ENCODE measurements at places on chromosomes 5 and 9.
A peak's percentile ranks its signal among the peaks of the same experiment; 100 is the strongest.

GRCh38 chr9:96209407-96210271 is 92.3 kb downstream of the HSD17B3 start:
- DNase-seq = no peak

- DNase-seq = no peak
Measured at GRCh38 chr5:59125011-59125961, 542.4 kb downstream of the RAB3C start.

- no peak for DNase-seq
Measured at GRCh38 chr5:73985145-73985544, 359.1 kb downstream of the ARHGEF28 start.

- peak; percentile 61 for DNase-seq
Measured at GRCh38 chr9:34500623-34501267, 22.0 kb downstream of the ENHO start.

DNA sequence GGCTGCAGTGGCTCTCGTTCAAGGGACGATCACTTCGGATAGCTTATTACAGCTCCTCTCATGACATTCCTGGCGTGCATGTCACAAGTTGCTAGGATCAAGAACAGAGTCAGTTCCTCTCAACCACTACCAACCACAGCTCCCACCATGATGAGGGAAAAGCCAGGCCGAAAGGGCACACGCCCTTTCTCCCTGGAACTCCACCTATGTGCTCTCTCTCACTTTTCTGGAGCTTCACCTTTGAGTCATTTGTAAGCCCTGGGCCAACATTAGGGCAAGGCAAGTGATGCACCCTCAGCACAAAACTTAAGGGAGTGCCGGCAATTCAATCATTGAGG is 1.6 kb downstream of the SPACA9 start:
- DNase-seq = no peak

DNA sequence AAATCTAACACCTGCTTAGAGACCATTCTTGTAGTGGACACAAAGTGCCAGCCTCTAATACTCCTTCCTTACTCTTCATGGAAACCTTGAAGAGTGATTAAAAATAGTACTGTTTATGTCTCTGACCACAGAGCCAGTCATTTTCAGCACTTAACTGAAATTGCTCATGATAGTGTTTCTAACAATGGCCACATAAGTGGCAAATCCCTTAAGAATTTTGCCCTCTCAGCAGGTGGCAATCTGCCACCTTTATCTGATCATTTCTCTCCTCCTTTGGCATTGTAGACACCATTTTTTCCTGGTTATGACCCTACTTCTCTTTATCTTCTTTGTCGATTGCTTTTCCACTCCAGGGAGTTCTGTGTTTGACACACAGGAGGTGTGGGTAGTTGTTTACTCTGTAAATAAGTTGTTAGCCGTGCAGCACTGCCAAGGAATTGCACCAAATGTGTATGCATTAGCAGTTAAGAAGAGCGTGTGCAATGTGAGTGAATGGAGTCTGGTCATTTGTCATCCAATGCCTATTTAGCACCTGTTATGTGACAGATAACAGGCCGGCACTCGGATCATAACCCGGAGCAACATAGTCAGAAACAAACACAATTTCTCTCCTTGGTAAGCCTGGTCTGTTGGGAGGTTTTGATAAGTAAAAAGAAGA is 36.8 kb upstream of the STARD4 start:
- no peak for DNase-seq

- no peak for DNase-seq
Measured at GRCh38 chr9:4095484-4095883, 204.4 kb downstream of the GLIS3 start.

GRCh38 chr9:136711751-136712689 is at the start of gene DIPK1B:
TSS of gene DIPK1B (plus strand) at chr9:136712572. CDS start at chr9:136712666, 94 bp downstream.
- no peak for DNase-seq

DNA sequence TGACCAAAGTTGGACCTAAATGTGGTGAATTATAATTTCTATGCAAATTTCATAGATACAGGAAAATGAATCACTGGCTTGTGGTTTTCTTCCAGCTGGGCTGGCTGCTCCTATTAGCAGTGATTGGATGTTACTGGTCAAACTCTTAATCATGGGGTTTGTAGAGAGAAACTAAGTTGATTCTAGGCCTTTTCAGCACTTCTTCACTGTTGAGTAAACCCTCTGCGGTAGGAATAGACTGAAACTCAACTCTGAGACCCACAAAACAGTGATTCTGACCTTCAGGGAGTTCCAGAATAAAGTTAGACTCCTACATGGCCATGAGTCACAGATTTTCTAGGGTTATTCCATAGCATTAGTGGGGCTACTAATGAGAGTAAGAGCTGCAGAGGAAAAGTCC is 47.9 kb upstream of the FKTN start:
- no peak for DNase-seq

- DNase-seq = peak; percentile 21
Measured at GRCh38 chr5:40834391-40834848, 602 bp downstream of the RPL37 start.

GRCh38 chr9:12194731-12195130 is 498.5 kb upstream of the TYRP1 start:
- DNase-seq = no peak

- no peak for DNase-seq
Measured at GRCh38 chr5:175201393-175201792, 242.6 kb downstream of the DRD1 start.

- no peak for DNase-seq
Measured at GRCh38 chr5:164433106-164433870, 927.9 kb downstream of the MAT2B start.

- DNase-seq = no peak
Measured at GRCh38 chr5:125298258-125298657, 551.8 kb upstream of the ZNF608 start.

GRCh38 chr5:69209602-69210001 is 20.2 kb downstream of the CENPH start:
- DNase-seq = no peak

DNA sequence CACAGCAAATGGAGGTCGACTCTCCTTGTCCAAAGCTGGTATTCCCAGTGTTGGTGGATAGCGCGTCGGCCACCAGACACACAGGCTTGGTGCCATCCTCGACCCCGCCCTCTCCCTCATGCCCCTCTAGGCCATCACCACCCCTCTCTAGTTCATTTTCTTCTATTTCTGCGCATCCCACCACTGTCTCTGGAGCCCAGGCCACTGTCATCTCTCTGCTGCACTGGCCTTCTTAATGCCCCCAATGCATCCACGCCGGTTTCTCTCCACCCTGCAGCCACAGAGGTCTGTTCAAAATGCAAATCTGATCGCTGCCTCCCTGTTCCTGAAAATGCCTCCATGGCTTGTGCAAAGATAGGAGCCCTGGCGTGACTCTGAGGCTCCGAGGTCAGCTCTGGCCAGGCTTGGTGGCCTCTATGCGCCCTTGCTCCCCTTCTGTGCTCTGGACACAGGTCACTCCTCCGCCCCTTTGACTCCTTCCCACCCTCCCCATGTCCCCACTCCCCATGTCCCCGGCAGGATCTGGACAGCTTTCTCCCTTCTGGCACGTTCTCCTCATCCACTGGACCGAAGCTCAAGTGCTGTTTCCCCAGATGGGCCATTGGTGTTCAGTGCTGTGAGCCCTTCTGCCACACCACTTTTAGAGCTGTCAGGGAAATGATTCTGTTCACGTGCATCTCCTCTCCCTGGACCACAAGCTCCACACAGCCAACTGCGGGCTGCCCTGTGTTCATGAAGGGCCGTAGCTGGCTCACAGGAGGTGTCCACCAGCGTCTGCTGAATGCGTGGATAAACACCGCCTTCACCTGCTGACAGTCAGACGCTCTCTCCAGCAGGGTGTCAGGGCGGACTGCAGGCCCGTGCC is 59.5 kb upstream of the RNF130 start:
- no peak for DNase-seq

DNA sequence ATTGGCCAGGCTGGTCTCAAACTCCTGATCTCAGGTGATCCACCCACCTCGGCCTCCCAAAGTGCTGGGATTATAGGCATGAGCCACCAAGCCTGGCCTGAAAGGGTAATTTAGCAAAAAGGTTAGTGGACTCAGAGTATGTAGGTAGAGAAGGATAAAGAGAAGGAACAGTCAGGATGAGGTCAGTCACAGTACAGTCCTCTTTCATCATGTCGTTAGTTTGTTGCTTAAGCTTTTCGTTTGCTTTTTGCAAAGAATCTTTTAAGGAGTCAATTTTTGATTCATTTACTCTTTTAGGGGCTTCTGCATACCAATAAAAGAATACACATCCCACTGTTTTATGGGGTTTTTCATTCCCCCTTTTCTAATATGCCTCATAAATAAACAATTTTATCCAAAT is 17.8 kb upstream of the GBGT1 start:
- no peak for DNase-seq

- no peak for DNase-seq
Measured at GRCh38 chr5:58666141-58666540, 83.3 kb downstream of the RAB3C start.

- peak; percentile 67 for DNase-seq
Measured at GRCh38 chr5:55172937-55173686, at the start of gene CDC20B. TSS of gene CDC20B (minus strand) at chr5:55173177. CDS start at chr5:55173000, 177 bp downstream.

- no peak for DNase-seq
Measured at GRCh38 chr9:79664375-79664831, 92.6 kb downstream of the TLE4 start.

DNA sequence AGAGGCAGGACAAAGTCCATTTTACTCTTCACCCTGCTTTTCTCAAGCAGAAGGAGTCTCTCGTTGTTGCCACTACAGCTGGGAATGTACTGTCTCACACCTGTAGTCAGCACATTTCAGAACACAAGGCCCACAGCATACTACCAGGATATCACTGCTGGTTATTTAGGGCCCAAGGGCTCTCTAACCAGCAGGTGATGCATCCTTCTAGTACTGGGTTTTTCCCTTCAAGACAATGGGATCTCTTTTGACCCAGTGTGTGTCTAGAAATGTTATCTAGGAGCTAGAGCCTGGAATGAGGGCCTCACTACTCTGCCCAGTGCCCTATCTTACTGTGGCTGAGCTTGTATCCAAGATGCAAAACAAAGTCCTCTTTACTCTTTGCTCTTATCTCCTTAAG is 235.1 kb upstream of the PRR16 start:
- no peak for DNase-seq

- DNase-seq = no peak
Measured at GRCh38 chr5:15577132-15577531, 77.2 kb downstream of the FBXL7 start.

DNA sequence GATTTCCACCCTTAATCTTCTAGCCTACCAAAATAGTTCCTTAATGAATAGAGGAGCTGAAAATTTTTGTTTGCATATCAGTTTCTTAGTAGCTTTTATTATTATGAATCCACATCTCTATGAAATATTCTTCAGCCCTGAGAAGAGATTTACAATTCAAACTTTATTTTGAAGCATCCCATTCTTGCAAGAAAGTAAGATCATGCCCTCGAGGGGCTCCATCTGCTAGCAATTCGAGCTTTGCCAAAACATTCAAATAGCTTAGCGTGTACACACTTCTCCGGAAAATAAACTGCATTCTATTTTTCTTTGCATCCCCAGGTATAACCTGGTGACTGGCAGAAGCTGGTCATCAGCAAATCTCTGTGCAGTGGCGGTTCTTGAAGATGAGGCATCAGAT is 370.7 kb downstream of the MTRR start:
- no peak for DNase-seq

DNA sequence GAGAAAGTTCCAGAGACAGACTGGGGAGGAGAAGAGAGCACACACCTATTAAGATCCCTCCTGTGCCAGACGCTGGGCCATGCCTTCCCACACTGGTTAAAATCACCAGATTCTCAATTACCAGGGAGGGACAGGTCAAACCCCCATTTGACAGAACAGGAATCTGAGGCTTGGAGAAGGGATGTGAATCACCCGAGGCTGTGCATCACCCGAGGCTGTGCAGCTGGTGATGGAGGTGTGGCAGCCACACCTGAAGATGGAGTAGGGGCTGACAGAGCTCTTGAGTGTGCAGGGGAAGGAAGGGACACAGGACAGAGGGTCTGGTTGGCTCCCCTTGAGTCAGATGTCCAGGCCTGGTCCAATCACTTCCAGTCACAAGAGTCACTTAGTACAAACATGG is 70.6 kb downstream of the LMX1B start:
- DNase-seq = no peak

Data from effector CD8-positive, alpha-beta T cell (primary cell).